ENCODE measurements at places on chromosomes 16 and 17.

DNA sequence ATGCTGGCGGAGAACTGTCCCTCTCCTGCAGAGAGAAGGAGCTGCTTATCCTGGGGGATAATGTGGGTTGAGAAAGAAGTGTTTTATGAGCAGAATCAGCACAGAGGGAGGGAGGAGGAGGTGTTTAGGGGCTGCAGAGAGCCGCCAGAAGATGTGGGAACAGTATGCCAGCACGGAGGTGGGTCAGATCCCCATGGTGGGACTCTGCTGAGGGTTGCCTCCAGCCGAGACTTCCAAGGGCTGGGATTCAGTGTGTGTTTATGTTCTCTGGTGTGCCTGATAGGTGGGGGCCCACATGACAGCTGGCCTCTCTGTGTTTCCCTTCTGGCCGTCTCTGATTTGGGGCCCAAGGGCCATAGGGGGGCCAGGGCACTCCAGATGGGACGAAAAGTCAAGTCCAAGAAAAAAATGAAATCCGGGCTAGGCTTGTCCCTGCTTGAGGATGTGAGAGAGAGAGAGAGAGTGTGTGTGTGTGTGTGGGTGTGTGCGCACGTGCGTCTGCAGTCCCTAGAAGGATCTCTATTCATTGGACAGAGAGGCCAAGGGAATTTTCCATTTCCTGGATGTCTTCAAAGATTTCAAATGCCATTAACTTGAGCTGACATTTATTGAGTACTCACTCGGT, 21.6 kb downstream of the PRKCB start:
- DNase-seq: no peak

- DNase-seq: no peak
These were observed 13.9 kb downstream of the SLC25A10 start for GRCh38 chr17:81726004-81726403.

DNA sequence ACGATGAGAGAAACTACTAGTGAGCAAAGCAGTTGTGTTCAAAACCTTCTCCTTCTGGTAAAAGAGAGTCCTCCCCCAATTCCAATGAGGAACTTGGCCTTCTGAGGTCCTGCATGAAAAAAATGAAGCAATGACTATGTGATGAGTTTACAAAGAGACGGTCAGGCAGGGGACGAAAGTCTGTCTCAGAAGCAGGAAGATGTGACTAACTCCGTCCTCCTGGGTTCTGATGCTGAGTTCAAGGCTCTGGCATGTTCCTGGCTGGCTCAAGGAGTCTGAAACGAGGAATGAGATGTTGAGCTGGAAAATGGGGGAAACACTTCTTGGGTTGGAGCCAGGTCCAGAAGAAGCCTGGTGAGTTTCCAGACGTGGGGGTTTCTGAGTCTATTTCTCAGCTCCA, 129.6 kb downstream of the CPPED1 start:
- no peak for DNase-seq

DNA sequence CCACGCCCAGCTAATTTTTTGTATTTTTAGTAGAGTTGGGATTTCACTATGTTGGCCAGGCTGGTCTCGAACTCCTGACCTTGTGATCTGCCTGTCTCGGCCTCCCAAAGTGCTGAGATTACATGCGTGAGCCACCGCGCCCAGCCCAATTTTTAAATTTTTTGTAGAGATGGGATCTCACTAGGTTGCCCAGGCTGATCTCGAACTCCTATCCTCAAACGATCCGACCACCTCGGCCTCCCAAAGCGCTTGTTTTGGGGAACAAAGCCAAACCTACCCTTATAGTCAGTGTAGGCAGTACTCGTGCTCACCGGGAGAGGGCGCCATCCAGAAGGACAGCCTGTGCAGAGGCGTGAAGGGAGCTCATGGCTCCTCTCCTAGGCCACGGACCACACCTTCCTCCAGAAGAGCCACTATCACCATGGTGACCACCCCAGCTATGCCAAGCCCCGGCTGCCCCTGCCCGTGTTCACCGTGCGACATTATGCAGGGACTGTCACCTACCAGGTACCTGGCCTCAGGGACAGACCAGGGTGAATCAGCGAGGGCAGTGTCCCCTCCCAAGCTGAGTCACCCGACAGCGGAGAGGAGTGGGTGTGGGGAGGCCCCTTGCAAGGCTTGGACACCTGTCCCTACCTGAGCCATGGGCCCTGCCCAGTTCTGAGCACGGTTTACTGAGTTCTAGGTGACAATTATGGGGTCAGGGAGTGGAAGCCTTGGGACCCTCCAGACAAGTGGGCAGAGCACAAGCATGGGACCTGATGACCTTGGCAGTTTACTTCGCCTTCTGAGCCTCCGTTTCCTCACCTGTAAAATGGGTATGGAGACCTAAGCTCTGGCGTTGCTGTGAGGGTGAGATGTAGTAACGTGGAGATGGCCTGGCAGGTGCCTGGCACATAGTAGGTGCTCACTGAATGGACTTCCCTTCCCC, 13.7 kb downstream of the MYO15B start:
- peak; percentile 45 for DNase-seq

- peak; percentile 20 for DNase-seq
These were observed 115.0 kb downstream of the MGAT5B start for GRCh38 chr17:76983075-76983775.

DNA sequence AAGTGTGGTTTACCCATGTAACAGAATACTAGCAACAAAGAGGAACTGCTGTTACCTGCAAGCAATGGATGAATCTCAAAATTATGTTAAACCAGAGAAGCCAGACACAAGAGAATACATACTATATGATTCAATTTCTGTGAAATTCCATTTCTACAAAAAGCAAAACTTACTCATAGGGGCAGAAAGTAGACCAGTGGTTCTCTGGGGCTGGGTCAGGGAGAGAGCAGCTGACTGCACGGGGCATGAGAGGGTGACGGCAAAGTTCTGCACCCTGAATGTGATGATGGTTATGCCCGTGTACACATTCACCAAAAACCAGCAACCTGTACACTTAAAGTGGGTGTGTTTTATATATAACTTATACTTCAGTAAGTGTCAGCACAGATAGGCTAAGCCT, 3.1 kb downstream of the ZNF843 start:
- DNase-seq: no peak

DNA sequence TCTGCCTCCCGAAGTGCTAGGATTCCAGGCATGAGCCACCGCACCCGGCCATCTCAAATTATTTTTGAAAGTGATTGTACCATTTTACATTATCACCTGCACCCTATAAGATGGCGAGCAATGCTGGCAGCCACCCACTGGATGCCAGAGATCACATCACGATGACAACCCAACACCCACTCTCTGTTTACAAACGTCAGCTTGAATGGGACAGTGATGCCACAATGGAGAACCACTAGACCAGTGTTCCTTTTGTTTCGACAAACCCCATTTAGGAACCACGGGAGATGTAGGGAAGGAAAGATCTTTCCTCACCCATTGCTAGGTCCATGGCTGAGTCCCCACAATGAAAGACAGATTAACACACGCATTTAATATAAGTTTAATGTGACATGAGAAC, 20.1 kb upstream of the HAPSTR1 start:
- DNase-seq: no peak

GRCh38 chr16:64361753-64362152, 760.1 kb downstream of the CDH11 start:
- no peak for DNase-seq

- DNase-seq: peak; percentile 58
These were observed 9.9 kb upstream of the NAGS start for GRCh38 chr17:43994272-43995149.

GRCh38 chr17:44829523-44830358, at the start of gene GJC1:
Gene GJC1 (minus strand): TSS chr17:44830287. CDS start chr17:44805817, 24,470 bp downstream.
- peak; percentile 6 for DNase-seq

GRCh38 chr17:50238601-50239280, 35.5 kb upstream of the TMEM92 start:
- DNase-seq: no peak
